ENCODE measurements at places on chromosomes 3 and 15. TPM values are rescaled to one million over a fixed set of nuclear protein-coding genes. Genes with fewer than 3 reads are reported as not detected.

GRCh38 chr3:150462108-150462507 lies 54.0 kb downstream of the TSC22D2 start:
- DNase-seq = no peak

DNA sequence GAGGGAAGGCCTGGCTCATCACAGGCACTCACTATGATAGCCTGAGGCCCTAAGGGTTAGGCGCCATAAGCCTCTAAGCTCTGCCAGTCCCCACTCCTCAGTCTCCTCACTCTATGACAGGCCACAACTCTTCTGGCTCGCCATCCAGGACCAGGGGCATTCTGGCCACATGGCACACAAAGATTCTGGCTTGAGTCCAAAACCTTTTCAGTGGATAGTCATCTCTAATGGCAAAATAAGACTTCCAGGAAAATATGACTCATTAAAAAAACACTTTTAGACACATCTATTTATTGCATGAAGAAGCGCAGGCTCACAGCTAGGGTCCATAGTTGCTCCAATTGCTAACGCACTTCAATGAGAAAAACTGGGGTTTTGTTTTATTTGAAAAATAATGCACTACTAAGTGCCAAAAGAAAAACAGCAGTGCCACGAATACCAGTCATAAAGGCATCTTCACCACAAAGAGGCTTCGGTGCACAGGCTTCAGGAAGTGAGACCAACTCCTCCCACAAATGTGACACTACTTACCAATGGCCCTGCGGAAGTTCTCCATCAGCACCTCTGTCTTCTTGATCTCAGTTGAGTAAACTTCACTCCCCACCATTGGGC lies 11.1 kb downstream of the RUVBL1 start:
- DNase-seq = peak; percentile 93

DNA sequence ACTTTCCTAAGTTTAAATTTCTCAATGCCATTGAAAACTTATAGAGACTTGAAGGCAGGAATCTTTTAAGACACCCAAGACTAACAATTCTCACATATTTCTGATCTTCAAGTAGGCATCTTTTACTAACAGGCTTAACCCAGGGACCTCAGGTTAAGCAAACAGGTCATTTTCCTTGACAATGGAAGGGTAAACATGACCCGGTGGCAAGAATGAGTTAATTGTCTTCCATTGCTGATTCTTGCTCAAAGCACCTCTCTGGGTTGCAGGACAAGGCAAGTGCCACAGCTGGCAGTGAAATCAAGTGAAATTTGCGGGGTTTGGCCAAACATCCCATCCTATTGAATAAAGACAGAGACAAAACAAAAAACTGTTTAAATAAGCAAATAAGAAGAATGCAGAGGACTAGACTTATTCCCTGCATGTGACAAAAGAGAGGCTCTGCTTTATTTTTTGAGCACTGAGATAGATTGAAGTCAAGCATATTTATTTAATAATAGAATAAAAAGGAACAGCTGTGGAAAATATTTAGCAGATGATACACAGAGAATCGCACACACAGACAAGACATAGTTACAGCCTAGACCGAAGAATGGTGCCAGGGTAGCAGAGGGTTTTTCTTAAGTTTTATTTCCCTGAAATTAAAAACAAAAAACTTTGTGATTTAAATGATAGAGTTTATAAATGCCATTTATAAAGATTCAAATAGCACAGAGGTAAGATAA lies 56.0 kb upstream of the MITF start:
- no peak for DNase-seq

- DNase-seq = no peak
Observed at GRCh38 chr15:99427668-99428361, 138.0 kb upstream of the MEF2A start.

The RBM15B gene
- total RNA-seq = 28.6 TPM

DNA sequence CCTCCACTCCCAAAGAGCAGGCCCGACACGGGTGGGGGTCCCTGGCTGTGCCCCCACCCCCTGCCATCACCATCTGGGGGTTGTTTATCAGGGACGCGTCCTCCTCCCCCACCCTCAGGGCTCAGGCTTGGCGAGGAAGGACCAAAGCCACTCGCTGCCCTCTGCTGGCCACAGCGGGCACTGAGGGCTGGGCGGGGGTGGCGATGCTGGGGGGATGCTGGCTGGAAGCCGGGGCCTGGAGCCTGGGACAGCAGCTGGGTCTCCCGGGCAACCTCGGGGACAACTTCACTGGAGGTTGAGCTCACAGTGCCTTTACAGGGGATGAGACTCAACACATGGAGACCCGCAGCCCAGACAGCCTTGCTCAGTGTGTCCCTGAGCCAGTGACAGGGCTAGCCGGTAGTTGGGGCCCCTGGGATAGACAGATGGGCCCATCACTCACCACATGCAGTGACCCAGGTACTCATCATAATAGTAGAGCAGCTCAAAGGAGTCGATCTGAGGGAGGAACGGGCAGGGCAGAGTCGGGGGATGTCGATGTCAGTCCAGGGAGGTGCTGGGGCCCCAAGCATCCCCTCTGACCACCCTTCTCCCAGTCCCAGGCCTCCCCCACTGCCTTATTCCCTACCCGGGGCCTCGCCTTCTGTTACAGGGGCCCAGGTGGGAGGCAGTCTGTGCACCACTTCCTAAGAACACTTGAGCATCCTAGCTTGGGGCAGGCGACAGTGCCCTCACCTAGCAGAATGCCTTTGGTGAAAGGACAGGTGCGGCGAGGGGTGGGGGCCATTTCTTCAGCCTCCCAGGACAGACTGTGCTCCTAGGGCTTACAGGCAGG lies 5.9 kb upstream of the CALML4 start:
- DNase-seq = peak; percentile 43
